ENCODE measurements at places on chromosomes 6 and 20.
A peak's percentile ranks its signal among the peaks of the same experiment; 100 is the strongest.

GRCh38 chr20:9478771-9479170 lies 35.6 kb upstream of the LAMP5 start:
- DNase-seq: no peak

GRCh38 chr6:147054158-147054557 lies 150.1 kb upstream of the STXBP5 start:
- DNase-seq: no peak

GRCh38 chr20:62846166-62846890 lies 15.3 kb downstream of the TCFL5 start:
- no peak for DNase-seq

DNA sequence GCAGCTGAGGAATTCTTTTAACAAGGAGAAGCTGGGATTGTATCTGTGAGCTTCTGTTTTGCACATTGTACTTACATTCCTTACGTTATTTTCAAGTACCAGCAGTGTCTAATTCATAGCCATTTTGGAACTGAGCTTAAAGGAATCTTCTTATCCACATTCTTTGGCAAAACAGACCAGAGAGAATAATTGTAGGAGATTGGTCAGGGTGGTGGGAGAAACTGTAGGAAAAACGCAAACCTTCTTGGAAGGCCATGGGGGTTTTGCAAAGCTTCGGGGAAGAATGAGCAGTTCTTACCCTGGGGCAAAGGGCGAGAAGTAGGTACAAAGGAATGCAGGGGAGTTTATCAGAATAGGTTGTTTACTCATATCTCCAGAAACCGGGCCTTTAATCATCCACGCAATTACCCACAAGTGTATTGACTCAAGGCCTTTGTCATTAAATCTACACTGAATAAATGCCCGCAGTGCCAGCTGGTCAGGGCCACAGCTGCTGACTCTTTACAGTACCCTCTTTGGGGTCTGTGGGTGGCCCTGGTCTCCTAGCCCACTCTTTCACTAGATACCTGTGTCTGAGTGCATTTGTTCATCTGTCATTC lies 39.6 kb upstream of the SPTLC3 start:
- no peak for DNase-seq

- peak; percentile 69 for DNase-seq
Measured at GRCh38 chr20:14055127-14055742, 59.9 kb downstream of the MACROD2 start.

- DNase-seq: no peak
Measured at GRCh38 chr6:75374961-75375400, 90.4 kb upstream of the TMEM30A start.

GRCh38 chr20:12653642-12654041 lies 355.1 kb upstream of the SPTLC3 start:
- DNase-seq: no peak

DNA sequence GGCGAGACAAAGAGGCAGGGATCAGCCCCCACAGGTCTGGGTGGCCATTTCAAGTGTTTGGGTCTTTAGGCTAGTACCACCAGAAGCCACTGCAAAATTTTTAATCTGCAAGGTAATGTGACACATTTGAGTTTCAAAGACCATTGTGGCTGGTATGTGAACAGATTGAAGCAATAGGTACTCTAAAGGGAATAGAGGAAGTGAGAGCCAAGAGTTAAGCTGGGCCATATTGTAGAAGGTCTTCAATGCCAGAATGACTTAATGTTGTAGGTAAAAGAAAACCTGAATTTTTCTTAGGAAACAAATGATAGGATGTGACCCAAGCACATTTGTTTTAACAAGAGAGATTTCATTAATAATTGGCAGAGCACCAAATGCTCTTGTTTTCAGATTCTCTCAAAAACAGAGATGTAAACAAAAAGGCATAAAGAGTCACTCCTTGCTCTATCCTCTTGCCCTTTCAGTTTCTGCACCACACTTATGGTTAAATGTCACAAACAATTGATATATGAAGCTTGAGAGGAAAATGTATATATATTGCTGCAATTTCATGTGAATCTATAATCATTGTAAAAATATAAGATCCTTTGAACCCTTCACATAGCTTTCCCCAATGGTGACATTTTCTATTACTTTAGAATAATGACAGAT lies 307.1 kb upstream of the PLN start:
- DNase-seq: no peak

- peak; percentile 91 for DNase-seq
Measured at GRCh38 chr6:150891888-150892485, 26.5 kb downstream of the MTHFD1L start.

DNA sequence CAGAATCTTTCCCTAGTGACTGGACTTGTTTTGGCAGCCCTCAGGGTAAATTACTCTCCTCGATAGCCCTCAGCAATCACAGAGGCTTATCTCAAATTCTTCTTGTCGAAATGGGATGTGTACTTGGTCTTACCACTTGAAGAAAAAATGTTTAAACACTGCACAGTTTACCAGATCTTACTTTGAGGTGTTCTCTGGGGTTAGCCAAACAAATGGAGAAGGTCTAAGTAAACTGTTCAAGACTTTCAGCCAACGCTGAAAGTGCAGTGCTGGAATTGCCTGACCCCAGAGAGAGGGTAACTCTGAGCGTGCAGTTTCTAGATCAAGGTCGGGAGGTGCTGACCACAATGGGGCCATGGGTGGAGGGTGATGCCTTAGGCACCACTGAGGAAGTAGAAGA lies 39.2 kb downstream of the MYLIP start:
- DNase-seq: no peak

DNA sequence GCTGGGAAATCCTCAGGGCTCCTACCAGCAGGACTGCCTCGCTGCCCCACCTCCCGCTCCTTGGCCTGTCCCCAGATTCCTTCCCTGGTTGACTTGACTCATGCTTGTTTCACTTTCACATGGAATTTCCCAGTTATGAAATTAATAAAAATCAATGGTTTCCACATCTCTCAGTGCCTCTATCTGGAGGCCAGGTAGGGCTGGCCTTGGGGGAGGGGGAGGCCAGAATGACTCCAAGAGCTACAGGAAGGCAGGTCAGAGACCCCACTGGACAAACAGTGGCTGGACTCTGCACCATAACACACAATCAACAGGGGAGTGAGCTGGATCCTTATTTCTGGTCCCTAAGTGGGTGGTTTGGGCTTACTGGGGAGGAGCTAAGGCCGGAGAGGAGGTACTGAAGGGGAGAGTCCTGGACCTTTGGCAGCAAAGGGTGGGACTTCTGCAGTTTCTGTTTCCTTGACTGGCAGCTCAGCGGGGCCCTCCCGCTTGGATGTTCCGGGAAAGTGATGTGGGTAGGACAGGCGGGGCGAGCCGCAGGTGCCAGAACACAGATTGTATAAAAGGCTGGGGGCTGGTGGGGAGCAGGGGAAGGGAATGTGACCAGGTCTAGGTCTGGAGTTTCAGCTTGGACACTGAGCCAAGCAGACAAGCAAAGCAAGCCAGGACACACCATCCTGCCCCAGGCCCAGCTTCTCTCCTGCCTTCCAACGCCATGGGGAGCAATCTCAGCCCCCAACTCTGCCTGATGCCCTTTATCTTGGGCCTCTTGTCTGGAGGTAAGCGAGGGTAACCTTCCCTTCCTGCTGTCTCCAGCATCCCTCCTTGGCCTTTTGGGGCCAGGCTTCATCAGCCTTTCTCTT lies at the start of gene CFB:
Gene CFB (plus strand): TSS at position 589 of the 863 bp plus-strand sequence. CDS start 127 bp downstream, at position 716.
- no peak for DNase-seq

DNA sequence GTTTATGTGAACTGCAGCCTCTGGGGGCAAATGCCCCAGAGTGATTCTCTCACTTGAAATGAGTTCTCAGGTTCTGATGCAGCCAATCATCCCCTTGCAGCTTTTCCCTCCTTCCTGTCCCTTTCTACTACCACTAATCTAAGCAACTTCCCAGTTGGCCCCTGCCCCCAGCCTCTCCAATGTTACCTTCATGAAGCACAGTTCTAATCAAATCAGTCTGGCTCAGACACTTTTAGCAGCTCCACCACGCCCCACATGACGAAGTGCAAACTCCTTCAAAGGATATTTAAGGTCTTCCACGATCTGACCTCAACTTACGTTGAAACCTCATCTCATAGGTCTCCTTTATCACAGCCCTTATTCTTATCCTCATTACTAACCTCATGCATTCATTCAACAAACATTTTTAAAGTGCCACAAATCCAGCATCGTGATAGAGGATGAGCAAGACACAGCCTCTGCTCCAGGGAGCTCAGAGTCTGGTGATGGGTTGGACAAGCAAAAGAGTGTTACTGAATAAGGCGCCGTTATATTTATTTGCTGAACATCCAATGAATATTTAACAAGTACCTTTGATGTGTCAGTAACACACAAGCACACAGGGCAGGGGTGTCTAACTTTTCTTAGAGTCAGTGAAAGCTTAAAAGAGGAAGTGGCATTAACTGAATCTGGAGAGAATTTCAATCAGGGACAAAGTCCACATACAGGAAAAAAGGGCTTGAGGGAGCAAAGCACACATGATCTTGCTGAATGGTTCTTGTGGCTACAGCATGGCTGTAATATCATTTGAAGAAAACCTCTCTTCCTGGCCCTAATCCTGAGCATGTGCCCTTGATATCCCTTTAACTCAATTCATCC lies 20.4 kb upstream of the DTNBP1 start:
- DNase-seq: no peak

DNA sequence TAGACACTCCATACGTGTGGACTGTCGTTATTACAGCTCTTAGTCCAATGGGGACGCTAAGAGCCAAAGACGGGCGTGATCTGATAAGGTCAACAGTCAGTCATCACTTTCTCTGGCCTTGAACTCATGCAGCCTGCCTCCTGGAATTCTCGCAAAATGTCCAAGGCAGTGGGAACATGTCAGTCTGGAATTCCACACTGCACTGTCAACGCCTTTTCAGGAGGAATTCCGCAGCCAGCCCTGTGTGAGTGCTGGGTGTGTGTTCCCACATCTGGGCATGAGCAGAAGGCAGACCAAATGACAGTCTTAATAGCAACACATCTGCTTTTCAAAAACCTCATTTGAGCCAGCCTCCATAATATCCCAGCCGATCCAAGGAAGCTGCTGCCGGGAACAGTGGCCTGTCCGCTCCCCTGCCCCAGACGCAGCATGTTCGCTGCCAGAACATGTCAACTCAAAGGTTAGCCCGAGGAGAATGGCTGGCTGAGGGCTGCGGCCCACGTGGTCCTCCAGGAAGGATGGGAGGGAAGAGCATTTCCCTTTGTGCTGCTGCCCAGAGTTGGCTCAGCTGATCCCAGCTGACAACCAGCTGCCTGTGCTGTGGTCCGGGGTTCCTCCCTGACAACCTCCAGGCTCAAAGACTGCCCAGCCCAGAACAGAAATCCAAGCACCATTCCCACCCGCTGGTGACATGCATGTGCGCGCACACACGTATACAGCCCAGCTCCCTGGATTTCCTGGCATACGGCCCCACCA lies 103.1 kb downstream of the SULF2 start:
- DNase-seq: no peak

DNA sequence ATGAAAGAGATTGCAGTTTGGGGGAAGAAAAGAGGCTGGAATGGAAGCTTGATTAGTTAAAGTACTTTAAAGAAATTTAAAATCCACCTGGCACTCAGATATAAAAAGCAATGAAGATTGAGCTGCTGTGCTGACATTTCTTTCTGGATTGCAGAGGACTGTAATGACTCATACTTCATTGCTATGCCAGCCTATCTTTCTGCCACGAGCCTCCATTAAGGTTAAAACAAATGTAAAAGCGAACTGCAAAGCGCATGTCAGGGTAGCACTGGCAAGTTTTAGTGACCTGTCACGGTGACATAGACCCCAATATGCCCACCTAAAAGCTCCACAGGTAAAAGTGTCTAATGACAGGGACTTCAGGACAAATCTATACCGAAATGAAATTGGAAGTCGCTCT lies 449.6 kb downstream of the C6orf118 start:
- no peak for DNase-seq

GRCh38 chr6:87279196-87279595 lies 43.2 kb upstream of the SMIM8 start:
- no peak for DNase-seq

DNA sequence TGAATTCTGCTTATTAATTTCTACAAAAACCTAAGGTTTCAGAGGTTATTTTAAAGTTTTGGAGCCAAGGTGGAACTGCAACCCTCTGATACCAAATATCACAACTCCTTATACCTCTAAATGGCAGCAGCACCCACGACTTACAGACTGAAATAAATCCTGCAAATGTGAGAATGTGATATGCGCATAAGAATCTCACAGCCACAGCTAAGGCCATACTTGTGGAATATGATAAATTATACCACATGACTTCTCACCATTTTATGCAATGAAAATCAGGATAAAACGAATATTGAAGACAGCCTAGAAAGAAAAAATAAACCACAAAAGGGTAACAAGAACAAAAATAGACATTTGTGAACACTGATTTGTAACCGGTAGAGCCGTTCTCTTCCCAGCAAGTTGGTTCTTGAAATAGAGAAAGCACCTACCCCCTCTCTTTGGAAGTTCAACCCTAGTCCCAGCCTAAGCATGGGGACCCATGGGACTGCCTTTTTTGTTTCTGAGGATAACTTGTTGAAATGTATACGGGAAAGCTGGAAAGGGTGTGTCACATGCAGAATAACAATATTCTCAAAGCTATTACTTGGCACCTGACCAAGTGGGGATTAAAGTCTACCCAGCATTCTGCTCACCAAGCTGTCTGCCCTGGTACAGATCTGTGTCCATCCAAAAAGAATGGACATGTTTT lies 47.1 kb upstream of the MCM9 start:
- DNase-seq: no peak

GRCh38 chr6:71181565-71181964 lies 107.0 kb upstream of the OGFRL1 start:
- DNase-seq: no peak

GRCh38 chr20:50215101-50215690 lies 24.6 kb downstream of the CEBPB start:
- no peak for DNase-seq

- DNase-seq: no peak
Measured at GRCh38 chr20:53149148-53149889, 177.2 kb downstream of the TSHZ2 start.

DNA sequence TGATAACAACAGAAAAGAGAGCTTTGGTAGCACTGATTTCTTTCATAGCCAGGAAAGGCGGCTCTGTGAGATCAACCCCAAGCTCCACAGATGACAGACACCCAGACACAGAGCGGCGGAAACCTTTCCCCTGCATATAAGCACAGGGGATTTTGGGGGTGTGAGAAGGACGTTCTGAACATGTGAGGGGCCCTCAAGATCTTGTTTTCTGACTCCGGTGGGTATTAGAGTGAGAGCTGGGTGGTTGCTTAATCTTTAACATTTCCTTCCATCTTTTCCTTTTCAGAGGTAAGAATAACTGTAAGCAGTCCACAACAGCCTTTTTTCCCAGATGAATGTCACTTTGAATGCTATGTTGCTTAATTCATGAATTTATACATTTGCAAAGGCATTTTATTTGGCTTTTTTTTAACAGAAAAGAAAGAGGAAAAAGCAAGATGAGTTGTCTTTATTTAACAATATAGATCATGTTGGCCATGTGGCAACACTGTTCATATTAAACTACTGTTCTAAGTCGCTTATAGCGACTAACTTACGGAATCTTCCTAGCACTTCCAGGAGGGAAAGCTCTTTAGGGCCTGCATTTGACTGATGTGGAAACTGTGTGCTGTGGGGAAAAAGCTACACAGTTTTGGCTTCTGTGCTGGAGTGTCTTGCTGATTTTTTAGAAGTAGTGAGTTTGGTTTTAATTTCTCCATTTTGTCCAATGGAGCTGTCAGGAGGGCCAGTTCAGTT lies 80.5 kb upstream of the NAA20 start:
- DNase-seq: no peak

- DNase-seq: peak; percentile 50
Measured at GRCh38 chr6:132933090-132933489, 118.7 kb downstream of the RPS12 start.

- DNase-seq: no peak
Measured at GRCh38 chr6:166743406-166744222, 116.6 kb upstream of the RPS6KA2 start.

GRCh38 chr20:47305667-47306066 lies 50.8 kb downstream of the ZMYND8 start:
- no peak for DNase-seq
